ENCODE measurements at places on chromosomes 4 and X.

GRCh38 chrX:47146936-47147859, 2.2 kb downstream of the RBM10 start:
- DNase-seq = no peak

- no peak for DNase-seq
Measured at GRCh38 chrX:43969504-43970501, 3.4 kb downstream of the NDP start.

- no peak for DNase-seq
Measured at GRCh38 chr4:113026556-113026955, 22.9 kb upstream of the ANK2 start.

- DNase-seq = no peak
Measured at GRCh38 chr4:73527196-73527595, 45.7 kb downstream of the AFM start.

DNA sequence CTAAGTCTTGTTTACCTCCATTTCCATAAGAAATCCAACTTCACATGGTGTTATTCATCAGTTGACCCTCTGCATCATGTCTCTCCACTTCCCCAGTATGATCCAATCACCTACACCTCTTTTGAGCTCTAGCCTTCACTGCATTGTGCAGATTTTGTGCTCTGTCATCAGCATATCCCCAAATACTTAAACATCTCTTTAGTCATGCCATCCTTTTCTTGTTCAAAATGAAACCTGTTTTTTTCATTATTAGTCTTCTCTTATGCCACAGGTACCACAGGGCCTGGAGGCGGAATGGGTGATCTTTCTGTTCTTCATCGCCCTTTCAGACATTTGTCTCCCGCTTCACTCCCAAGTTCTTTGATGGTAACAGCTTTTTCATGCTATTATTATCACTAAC, 382.7 kb upstream of the GALNTL6 start:
- no peak for DNase-seq

- no peak for DNase-seq
Measured at GRCh38 chr4:40055511-40055862, 1.2 kb upstream of the N4BP2 start.

DNA sequence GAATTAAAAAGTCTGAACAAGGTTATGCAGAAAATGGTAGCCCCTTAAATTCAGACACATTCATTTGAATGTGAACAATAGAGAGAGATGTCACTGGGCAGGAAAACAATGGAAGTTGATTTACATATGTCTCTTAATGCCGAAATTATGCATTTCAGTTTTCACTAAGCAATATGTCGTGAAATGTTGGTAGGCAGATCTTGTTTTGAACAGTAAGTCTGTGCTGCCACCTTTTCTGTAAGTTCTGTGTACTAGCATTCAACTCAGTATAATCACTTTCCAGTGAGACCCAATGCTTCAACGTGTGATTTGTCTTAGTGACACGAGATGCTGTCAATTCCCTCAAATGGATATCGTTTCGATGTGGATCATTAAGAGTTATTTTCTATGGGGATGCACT, 222.7 kb upstream of the VCX3A start:
- no peak for DNase-seq

GRCh38 chrX:8403988-8404387, 60.6 kb upstream of the VCX3B start:
- DNase-seq = no peak

GRCh38 chr4:121217351-121217750, 53.2 kb upstream of the TNIP3 start:
- DNase-seq = no peak

DNA sequence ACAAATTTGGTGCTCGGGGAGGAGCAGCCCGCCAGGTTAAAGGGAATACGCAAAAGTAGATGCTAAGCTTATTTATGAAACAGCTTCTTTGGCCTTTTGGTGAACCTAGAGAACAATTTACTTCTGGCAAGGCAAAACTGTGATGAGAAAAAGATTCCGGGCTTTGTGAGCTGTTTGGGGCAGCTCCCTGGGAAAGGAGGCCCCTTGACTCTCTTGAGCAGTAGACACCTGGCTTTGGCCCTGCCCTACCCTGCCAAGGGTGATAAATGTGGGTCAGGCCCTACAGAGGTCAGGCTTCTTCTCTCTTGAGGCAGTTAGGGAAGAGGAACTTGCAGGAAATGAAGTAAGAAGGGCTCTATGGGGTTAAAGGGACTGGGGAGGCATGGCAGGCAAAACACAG, 509.6 kb downstream of the MID1IP1 start:
- DNase-seq = no peak

- no peak for DNase-seq
Measured at GRCh38 chrX:154541896-154542722, 4.5 kb downstream of the G6PD start.

GRCh38 chrX:132692526-132692925, 203.7 kb upstream of the MBNL3 start:
- no peak for DNase-seq

GRCh38 chrX:9310616-9311015, 154.2 kb upstream of the TBL1X start:
- DNase-seq = no peak

DNA sequence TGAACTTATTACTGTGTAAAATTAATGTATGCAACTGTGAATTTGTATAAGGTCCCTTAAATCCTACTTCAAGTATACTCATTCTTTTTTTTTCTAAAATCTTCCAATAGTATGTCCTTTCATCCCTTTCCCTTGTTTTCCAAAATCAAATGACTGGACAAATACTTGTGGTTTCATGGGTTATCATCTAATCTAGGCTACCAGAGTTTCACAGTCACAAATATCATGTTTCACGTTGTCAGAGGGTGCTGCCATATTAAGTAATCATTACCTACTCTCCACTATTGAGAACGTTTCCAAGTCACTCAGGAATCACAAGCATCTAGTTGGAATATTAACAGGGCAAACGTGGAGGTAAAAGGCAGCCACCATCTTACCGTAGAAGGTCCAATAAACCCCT, 1235.0 kb upstream of the TENM3 start:
- no peak for DNase-seq

- no peak for DNase-seq
Measured at GRCh38 chr4:158823461-158823873, 54.6 kb downstream of the FNIP2 start.

DNA sequence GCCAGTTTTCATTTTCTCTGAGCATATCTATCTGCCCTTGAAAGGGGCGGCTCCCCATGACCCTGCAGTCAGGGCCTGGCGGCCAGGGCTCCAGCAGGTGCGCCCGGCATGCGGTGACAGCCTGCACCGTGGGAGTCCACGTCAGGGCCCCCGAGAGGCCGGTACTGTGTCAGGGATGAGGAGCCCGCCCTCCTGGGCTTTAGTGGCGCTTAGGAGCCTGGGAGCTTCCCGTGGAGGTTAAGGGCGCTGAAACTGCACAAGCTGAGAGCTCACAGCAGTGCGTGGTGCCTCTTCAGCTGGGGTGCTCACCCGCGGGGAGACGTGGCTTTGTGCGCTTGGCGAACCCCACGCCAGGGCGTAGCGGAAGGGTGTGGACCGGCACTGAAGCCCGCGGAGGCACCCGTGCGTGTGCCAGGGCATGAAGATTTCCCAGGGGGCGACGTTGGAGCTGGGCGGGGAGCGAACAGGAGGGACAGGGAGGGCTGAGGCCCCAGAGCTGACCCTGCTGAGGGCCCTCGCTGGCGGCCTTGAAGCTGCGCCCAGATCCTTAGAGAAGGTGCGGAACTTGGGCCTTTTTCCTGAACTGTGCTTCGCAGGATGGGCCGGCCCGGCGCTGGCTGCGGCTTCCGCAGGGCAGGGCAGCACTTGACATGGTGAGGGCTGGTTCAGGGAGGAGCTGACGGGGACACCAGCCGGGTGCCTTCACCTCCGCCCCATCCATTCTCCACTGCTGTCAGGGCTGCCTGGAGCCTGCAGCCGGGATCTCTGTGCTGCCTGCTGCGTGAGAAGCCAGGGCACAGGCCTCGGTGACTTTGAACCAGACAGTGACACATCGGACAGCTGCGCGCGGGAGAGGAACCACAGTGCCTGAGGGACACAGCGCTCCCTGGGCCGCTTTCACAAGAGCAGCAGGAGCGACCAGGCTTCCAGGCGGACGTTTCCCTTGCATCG, 32.9 kb downstream of the HTT-AS start:
- DNase-seq = no peak
